RPMI7951 (cell line): ENCODE measurements at places on chromosomes 12 and 14. TPM values are rescaled to one million over a fixed set of nuclear protein-coding genes. Genes with fewer than 3 reads are reported as not detected.

The HOXC12 gene
- not detected in 2 replicates for total RNA-seq

The KRT74 gene
- not detected in 2 replicates for total RNA-seq

The KLHL33 gene
- total RNA-seq, result not detected in 2 replicates

The IL31 gene
- total RNA-seq, result not detected in 2 replicates

The FOXN4 gene
- total RNA-seq, result not detected in 2 replicates

The RASSF8 gene
- total RNA-seq, result 37.5 and 41.7 TPM in 2 replicates

The PTMS gene
- 126 and 151 TPM in 2 replicates for total RNA-seq

The CCDC196 gene
- not detected in 2 replicates for total RNA-seq

The KRT73 gene
- not detected in 2 replicates for total RNA-seq

The LYZ gene
- total RNA-seq, result 0.10 and 0.72 TPM in 2 replicates
